ENCODE measurements at places on chromosomes 4 and X. TPM values are rescaled to one million over a fixed set of nuclear protein-coding genes. Genes with fewer than 3 reads are reported as not detected.

MSMO1 gene
- total RNA-seq: 83.3 TPM

SMPX gene
- not detected for total RNA-seq

PGAM4 gene
- not detected for total RNA-seq

S100P gene
- 0.95 TPM for total RNA-seq

PPARGC1A gene
- 2.2 TPM for total RNA-seq

KIF4A gene
- total RNA-seq: 4.5 TPM

SMIM10L2A gene
- 0.40 TPM for total RNA-seq

MAGEA2 gene
- total RNA-seq: not detected

DNA sequence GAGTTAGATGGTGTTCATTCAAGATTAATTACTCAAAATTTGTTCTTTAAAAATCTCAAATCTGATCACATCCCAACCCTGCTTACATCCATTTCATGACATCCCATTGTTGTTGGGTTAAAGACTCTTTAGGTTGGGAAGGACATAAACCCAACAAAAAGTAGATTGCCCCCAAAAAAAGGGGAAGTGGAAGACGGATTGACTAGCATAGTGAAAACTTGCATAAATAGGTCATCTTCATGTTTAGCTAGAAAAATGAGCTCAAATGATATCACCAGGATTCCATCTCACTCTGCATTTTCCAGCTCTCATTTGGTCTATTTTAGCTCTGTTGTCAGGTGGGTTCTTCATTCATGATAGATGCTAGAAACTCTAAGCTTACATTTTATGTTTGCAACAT lies 18.5 kb upstream of the TET2 start:
- DNase-seq: no peak

- no peak for DNase-seq
Measured at GRCh38 chr4:128521648-128522111, 234.1 kb upstream of the PGRMC2 start.

- DNase-seq: no peak
Measured at GRCh38 chr4:148881860-148882643, 439.8 kb upstream of the NR3C2 start.

DNA sequence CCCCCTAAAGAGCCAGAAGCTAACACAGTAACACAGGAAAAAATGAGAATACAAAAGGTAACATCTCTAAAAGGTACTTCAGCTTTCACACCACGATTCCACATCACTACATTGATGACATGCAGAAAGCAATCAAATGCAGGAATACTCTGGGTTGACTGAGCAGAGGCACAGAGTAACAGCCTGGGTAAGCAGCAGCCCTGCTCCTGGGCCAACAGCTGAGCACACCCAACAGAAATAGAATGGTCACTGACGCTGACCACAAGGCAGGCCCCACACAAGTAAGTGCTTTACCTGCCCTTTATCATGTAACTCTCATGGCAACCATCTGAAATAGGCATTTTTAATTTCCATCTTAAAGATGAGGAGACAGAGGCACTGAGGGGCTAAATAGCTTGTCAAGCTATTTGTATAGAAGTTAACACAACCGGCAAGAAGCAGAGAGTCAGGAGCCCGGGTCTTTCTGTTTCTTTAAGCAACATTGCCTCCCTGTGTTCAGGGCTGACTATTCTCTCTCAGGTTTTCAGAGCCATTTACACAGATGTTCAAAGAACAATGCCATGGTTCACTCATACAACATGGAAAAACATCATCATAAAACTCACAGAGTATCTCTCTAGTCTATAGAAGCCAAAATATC lies 168.9 kb downstream of the ZNF674 start:
- no peak for DNase-seq

DNA sequence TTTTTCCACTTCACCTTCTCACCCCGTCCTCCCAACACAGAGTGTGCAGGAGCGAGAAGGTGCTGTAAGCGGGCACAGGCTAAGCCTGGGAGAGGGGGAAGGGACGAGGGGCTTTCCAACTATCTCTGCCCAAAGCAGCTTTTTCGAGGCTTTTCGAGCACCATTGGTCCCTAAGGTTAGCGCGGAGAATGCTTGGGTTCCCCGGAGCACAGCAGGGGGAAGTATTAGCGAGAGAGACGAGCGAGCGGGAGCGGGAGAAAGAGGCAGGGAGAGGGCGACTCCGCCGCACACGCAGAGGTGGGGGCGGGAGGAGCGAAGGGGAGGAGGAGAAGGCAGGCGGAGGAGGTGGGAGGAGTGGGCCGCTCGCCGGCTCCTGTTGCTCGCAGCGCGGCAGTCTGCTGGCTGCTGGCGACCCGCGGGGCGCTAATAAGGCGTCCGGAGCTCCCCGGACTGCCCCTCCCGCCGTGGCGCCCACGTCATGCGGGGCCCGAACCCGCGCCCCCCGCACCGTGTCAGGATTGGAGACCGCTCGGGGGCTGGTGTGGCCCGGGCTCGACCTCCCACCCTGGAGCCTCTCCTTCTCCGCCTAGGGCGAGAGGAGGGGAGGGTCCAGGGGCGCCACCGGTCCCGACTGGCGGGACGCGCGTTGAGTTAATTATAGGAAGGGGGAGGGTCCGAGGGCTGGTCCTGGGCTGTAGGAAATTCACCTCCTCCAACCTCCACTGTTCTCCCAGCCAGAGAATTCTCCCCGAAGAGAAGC lies at the start of gene ADAMTS3:
Gene ADAMTS3, minus strand, starts transcription at position 263 of the 760 bp plus-strand sequence. CDS start 459 bp downstream, outside the sequence.
- DNase-seq: no peak

GRCh38 chr4:1305781-1306455 lies 16.2 kb downstream of the MAEA start:
- DNase-seq: peak; percentile 42

GRCh38 chr4:73621357-73621756 lies 1.1 kb upstream of the RASSF6 start:
- no peak for DNase-seq

DNA sequence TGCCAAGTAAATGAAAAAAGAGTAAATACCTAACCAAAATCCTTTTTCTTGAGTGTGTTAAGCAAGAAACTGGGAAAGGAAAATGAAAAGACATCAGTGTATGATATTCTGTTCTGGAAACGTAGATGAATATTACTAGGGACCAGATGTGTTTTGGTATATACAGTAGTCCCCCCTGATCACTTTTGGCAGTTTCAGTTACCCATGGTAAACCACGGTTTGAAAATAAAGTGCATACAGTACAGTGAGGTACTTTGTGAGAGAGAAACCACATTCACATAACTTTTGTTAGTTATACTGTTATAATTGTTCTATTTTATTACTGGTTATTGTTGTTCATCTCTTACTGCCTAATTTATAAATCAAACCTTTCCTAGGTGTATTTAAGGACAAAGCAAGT lies 250.9 kb downstream of the TENM3 start:
- no peak for DNase-seq

- DNase-seq: no peak
Measured at GRCh38 chr4:55078987-55079386, 46.4 kb downstream of the KDR start.

DNA sequence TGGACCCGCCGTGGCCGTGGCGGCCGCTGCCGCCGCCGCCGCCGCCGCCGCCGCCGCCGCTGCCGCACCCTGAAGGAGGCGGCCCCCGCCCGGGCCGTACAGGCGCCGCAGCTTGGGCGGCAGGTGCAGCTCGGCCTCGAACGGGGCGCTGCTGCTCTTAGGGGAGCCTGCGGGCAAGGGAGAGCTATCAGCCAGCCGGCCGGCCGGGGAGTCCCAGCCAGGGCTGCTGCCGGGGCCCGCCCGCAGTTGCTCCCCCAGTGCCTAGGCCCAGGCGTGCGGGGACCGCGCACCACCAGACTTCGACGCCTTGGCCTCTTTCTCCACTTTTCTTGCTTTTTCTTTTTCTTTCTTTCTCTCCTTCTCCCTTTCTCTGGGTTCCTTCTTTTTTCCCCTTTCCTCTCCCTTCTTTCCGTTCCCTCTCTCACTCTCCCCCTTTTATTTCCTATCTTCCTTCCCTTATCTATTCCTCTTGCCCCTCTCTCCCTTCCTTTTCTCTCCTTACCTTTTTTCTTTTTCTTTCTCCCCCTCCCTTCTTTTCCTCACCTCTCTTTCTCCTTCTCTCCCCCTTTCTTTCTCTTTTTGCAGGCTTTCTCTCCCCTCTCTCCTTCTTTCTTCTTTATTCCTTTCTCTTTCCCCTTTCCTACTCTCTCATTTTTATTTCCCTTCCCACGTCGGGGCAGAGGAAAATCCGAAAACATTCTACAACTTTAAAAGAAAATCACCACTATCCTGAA lies 2.0 kb downstream of the ARX start:
- DNase-seq: no peak

DNA sequence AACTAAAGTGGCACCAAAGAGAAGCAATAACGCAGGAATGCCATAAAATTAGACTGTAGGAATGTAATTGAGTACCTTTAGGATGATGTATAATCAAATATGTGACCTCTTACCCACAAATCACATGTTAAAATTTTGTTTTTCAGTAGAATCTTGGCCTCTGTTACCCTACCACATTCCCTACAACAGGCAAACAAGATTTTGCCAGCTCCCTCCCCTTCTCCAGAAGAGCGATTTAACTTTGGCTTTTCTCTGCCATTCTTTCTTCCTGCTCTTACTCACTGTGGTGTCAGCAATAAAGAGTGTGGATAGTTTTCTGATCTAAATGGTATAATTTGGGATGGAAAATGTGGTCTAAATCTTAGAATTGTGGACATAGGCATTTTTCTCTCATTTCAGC lies 57.2 kb downstream of the TRIM2 start:
- DNase-seq: no peak

GRCh38 chrX:54407266-54407665 lies 32.9 kb upstream of the TSR2 start:
- DNase-seq: no peak

GRCh38 chr4:11428231-11428898 lies at the start of gene HS3ST1:
TSS of gene HS3ST1 (minus strand) at chr4:11428894. CDS start at chr4:11400005, 28,889 bp downstream.
- no peak for DNase-seq

DNA sequence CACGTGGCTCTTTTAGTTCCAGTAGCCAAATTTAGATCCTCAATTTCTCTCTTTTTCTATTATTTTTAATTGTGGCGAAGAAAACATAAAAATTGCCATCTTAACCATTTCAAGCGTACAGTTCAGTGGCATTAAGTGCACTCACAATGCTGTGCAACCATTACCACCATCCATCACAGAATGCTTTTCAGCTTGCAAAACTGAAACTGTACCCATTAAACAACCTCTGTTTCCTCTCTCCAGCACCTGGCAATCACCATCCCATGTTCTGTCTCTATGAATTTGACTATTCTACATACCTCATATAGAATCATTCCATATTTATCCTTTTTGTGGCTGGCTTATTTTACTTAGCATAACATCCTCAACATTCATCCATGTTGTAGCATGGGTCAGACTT lies 74.9 kb downstream of the METTL14 start:
- DNase-seq: no peak

DNA sequence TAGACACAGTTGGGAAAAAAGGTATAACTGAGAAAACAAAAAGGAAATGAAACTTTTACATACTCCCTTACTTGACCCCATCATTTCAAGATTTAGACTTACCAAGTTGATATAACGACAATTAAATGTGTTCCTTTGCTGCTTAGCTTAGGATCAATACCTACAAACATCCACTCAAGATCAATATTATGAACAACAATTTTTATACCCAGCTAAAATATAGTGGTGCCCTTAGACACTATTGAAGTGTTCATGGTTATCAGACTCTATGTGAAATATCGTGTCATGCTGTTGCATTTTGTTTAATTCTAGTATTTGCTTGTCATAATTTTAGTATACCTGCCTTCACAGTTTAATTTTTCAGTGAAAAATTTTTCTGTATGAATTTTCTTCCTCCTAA lies 4.2 kb downstream of the ARSH start:
- no peak for DNase-seq

DNA sequence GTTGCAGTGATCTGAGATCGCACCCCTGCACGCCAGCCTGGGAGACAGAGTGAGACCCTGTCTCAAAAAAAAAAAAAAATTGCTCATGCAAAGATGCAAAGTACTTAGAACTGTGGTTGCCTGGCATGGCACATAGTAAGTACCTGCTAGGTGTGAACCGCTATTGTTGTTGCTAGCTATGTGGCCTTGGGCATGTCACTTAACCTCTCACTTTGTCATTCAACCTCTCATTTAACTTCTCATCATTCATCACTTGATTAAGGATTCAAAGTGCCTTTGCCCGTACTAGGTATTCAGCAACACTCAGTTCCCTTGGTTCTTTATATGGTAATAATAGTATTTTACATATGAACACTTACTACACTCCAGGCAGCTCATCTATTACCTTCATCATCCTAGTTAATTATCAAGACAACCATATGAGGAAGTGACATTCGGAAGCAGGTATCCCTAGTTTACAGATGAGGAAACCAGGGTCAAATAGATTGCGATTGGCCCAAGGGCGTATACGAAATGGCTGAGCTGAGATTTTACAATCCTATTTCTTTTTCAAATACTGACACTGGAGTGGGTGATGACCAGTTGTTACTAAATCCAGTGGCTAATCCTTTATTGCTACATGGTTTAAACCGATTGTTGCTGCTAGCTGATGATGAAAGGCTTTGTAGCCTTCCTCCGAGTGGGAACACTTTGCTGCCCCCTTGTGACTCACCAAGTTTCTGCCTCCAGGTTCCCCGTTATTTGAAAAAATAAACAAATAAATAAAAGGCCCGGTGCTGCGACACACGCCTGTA lies 28.8 kb upstream of the SOWAHD start:
- no peak for DNase-seq

DNA sequence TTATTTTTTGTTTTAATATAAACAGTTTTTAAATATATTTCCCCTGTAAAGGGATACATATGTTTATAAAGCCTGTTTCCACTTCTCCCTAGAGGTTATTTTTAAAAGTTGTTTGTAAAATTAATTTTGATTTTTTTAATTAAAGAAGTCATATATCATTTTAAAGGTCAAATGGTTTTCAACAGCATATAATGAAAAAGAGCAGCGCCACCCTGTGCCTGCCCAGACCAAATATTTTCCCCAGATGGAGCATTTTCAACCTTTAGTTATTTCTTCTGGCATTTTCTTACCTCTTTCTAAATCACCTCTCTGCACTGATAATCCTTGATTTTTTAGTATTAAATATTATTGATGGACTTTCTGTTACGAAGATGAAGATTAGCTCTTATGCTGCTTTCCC lies 21.0 kb downstream of the MSX1 start:
- DNase-seq: no peak

GRCh38 chrX:38811515-38812243 lies 10.4 kb downstream of the MID1IP1 start:
- DNase-seq: no peak

DNA sequence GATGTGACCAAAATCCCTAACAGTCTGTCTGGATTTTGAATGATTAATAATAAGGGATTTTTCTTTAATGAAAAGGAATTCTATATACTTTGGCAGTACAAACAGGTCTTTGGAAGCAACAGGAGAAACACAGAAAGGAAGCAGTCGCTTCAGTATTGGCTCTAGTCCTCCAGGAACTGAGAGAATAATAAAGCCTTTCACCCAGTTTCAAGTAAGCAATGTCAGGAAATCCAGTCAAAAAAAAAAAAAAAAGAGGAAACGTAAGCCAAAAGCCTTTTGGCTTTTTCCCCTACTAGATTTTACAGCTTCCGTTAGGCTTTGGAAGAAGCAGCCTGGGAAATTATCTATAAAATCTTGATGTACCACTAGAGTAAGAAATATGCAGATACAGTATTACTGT lies 61.7 kb upstream of the HDAC8 start:
- DNase-seq: no peak

- DNase-seq: no peak
Measured at GRCh38 chr4:111838406-111838930, 306.8 kb upstream of the FAM241A start.

Data from chondrocyte (in vitro differentiated cells).